CD4-positive, alpha-beta T cell treated with Interleukin-1 beta for 1 hour (primary cell): ENCODE measurements at places on chromosomes 12 and 14.
A peak's percentile ranks its signal among the peaks of the same experiment; 100 is the strongest.

- DNase-seq: peak; percentile 79
Observed at GRCh38 chr12:48814262-48815125, 3.8 kb upstream of the CACNB3 start.

DNA sequence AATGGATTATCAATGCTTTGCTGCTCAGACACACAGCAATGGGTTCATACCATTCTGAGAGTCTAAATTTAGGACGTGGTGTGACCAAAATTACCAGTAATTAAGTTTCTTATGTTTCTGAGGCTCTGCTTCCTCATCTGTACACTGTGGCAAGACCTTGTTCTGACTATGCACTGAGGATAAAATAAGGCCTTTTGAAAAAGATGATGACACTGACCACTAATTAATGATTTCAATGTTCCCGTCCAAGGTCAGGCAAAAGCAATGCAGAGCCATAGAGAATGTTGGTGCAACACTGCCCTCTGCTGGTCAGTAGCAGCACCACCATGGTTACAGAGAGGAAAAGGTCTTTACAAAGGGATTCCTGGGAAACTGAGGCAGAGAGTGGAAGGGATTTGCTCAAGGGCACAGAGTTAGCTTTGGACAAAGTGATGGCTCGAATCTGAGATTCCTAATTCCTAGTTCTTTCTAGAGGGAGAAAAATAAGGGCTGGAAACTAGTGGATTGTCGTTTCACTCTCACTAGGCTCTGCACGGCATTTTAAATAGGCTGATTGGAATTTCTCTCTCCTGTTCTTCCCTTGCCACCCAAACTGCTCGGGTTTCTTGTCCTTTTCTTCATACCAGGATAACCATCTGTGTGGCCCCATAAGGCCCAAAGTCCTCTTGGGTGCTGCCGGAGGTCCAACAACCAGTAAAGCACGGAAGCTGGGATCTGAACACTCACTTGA lies 22.3 kb upstream of the P2RX7 start:
- peak; percentile 69 for DNase-seq

DNA sequence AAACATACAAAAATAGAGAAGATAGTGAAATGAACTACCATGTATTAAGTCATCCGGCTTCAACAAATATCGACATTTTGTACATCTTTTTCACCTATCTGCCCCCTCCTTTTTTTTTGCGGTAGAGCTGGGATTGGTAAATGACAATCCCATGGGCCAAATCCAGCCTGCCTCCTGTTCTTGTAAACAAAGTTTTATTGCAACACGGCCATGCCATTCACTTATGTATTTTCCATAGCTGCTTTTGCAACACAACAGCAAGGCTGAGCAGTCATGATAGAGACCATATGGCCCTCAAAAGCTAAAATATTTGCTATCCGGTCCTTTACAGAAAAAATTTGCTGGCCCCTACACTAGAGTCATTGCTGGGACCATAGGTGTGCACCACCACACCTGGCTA lies 58.1 kb upstream of the PLEKHG3 start:
- no peak for DNase-seq

GRCh38 chr12:99957866-99958466 lies 26.8 kb downstream of the ANKS1B start:
- no peak for DNase-seq

- DNase-seq: peak; percentile 8
Observed at GRCh38 chr14:77212943-77213678, 31.5 kb downstream of the TMEM63C start.

DNA sequence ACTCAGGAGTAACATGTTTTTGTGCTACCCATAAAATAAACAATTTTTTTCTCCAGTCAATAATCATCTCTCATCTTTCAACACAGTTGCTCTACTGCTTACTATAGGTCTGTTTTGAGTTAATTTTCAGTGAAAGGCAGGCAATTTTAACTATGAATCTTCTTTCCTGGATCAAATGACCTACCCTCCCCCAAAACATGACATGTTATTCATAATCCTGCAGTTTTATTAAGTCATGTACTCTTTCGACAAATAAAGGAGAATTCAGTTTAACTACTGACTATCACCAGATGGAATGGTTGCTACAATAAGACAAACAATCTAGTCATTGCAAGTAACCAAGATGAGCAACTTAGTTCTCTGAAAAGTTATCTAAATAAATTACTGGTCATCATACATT lies 106.0 kb upstream of the FAR2 start:
- DNase-seq: no peak
